ENCODE measurements at places on chromosomes 1 and 21.

DNA sequence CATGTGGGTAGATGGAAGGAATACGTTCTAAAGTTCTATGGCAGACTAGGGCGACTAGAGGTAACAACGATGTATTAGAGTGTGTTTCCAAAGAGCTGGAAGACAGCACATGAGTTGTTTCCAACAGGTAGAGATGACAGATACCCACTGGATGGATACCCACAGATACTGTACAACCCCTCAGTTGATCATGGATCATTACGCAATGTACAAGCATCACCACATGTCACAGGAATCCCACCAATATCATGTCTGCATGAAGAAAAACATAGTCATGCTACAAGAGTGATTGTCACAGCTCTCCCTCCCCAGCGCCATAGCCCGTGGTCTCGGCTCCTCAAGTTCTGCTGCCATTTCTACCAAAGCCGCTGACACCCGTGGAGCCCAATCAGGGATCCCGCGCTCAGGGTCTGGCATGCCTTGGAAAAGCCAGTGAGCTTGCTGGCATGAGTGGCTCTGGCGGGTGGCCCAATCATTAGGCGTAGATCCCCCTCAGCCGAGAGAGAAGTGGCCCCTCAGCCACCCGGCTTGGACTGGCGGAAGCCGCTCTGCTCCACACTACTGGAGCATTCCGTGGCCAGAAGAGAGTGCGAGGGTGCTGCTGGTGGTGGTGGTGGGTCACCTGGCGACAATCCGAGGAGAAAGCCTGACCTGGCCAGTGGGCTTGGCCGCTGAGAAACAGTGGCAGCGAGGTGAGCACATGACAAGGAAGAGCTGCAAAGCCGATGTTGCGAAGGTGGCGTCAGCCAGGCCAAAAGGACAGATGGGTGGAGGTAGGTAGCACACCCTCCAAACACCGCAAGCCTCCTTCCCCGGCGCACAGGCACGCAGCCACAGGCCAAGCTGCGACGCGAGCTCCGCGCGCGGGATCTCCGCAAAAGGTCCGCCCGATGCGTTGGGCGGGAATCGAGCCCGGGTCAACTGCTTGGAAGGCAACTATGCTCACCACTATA is 65.7 kb upstream of the FCGR2A start:
- DNase-seq: peak; percentile 22

DNA sequence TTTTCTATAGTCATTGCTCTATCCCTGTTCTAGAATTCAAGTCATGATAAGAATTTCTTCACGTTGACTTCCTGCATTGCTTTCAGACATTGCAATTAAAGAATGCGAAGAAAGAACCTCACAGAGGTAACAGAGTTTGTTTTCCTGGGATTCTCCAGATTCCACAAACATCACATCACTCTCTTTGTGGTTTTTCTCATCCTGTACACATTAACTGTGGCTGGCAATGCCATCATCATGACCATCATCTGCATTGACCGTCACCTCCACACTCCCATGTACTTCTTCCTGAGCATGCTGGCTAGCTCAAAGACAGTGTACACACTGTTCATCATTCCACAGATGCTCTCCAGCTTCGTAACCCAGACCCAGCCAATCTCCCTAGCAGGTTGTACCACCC is 10.6 kb downstream of the APCS start:
- DNase-seq: peak; percentile 90

- no peak for DNase-seq
Measured at GRCh38 chr1:19648689-19649088, 4.6 kb downstream of the NBL1 start.

GRCh38 chr1:206486995-206487788 is 16.9 kb downstream of the IKBKE start:
- DNase-seq: no peak

GRCh38 chr1:113538225-113538624 is 147.9 kb downstream of the MAGI3 start:
- no peak for DNase-seq

GRCh38 chr1:155170101-155170785 is 2.9 kb downstream of the KRTCAP2 start:
- no peak for DNase-seq

DNA sequence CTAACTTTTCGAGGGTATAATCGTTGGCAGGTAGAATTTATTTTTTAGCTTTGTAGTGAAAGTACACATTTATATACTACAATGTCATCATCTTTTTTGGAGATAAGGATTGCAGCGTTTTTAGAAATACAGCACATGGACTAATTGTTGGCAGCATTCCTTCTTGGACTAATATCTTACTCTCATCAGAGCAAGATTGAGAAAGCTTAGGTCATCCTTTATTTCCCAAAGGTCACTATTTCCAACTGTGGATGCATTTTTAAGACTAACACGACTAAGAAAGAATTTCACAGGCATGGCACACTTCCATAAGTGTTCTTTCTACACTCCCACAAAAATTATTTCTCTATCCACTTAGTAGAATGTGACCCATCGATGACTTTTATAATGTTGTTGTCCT is 732.3 kb downstream of the NCAM2 start:
- DNase-seq: no peak

- peak; percentile 67 for DNase-seq
Measured at GRCh38 chr1:6800745-6801144, 15.5 kb downstream of the CAMTA1 start.

DNA sequence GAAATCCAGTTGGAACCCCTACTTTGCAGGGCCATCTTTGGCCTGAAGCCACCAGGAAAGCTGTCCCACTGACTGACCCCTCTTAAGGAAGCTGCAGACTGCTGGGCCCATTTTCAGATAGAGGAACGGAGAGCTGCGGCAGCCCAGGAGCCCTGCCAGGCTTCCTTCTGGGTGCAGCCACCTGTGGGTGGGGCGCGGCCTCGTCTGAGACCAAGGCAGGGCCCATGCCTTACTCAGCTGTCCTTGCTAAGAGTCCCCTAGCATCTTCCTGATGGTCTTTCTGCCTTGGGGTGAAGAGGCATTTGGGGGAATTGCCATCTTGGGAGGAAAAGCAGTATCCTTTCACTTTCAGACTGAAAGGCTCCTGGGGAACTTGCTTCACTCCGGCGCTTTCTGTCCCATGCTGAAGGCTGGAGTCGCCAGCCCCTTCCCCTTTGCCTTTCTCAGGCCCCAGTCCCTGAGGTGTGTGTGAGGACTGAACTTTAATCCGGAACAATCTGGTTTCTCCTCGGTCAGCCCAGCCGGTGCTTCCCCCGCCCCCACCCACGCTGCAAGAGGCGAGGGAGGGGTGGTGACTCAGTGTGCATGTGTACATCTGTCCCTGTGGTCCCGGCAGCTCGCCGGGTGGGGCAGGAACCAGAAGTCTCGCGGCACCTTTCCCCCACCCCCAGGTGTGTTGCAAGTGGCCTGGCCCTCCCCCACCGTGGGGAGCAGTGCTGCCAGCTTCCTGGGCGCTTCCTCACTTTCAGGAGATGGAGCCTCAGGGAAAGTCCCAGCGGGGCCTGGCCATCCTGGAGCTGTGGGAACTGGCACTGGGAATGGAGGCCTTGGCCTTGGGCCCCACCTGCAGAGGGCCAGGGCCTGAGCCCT is 5.1 kb downstream of the ZC3H12A start:
- peak; percentile 85 for DNase-seq

DNA sequence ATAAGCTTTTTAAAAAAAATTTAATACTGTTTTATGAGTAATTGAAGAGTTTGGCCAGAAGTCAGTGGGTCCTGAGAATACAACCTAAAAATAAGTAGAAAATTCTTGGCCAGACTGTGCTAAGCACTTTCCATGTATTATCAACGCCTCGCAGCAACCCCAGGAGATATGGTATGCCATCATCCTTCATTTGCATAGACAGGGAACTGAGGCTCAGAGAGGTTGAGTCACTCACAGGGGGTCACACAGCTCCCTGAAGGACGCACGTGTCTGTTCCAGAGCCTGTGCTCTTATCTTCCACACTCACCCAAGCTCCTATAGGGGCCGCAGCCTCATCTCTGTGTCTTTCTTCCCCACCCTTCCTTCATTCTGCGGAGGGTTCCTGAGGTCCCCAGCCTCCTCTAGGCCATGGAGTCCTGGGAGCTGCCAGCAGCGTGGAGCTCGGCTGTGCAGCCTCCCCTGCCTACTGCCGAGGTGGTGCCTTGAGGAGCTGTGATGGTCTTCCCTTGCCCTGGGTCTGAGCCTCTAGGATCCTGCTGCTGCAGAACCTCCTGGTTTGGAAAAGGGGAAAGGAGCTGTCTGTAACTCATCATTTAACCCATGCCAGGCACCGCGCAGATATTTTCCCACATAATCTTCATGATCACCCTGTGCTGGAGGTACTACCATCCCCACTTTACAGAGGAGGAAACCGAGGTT is 30.3 kb upstream of the ECE1 start:
- DNase-seq: no peak

DNA sequence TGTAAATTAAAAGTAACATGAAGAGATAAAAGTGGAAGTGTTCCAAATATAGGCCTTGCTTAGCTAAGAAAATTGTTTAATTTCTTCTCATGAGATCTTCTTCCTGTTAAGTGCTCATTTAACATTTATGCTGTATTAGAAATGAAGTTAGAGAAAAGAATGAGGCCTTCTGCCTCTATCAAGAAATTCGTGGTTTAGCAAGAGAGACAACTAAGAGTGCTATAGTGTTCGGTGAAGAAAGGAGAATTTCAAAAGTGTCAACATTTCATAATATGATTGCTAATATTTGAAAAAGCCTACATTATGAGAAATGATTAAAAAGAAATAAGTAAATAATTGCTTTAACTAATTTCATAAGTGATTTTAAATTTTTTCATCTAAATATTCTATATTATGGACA is 18.8 kb upstream of the MNDA start:
- DNase-seq: no peak

DNA sequence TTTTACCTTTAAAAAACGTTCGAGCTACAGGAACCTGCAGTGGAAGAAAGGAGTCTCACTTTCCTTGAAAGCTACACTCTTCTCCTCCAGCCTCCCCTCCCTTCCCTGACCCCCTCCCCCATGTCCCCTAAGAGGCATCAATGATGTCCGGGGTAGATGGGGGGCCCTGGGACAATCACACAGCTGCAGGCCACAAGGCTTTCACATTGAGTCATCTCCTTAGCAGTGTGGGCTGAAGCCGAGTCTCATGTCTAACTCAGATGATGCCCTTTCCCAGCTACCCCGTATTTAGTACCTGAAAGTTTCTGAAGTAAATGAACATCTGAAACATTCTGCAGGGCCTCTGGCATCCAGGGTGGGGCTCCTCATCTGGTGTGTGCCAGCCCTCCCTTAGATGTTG is 6.3 kb upstream of the GPR25 start:
- DNase-seq: no peak

GRCh38 chr1:24566236-24566867 is 10.5 kb downstream of the NCMAP start:
- no peak for DNase-seq

GRCh38 chr1:43069461-43070050 is 102.5 kb downstream of the EBNA1BP2 start:
- DNase-seq: peak; percentile 43

- DNase-seq: no peak
Measured at GRCh38 chr21:37431243-37431642, 64.7 kb downstream of the DYRK1A start.

- DNase-seq: peak; percentile 37
Measured at GRCh38 chr1:161905269-161905884, 118.3 kb downstream of the OLFML2B start.

- peak; percentile 4 for DNase-seq
Measured at GRCh38 chr1:5481889-5482288, 510.3 kb downstream of the NPHP4 start.

DNA sequence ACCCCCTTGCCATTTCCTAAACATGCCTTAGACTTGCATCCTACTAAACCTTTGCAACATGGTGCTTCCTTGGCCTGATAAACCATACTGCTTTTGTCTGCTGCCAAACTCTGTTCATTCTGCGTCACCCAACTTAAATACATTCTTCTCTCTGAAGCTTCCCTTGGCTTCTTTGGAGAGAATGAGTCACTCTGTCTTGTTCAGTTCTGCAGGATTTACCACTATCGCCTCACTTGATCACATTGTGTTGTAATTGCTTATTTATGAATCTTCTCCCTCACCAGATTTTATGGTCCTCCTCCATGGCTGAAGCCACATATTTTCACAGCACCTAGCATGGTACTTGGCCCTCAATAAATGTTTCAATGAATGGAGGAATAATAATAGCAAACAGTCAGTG is 21.7 kb upstream of the TUT4 start:
- DNase-seq: no peak

DNA sequence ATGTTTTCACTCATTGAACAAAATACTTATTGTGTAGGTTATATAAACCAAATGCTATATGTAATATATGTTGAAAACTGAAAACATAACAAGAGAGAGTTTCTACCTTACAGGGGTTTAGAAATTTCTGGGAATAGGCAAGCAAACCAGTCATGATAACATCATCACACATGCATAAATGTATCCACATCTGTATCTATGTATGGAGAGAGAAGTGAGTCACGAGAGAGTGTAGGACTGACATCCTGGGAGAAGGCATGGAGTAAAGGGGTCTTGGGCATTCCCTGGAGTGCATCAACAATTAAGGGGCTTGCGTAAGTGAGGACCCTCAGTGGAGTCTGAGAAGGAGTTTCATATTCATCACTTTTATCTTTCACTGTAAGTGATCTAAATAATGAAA is 65.5 kb downstream of the PCNX2 start:
- DNase-seq: no peak

GRCh38 chr1:40058453-40059337 is 18.2 kb downstream of the CAP1 start:
- DNase-seq: no peak

GRCh38 chr1:153560771-153561465 is 4.7 kb downstream of the S100A2 start:
- no peak for DNase-seq

GRCh38 chr21:16708101-16708835 is 804.6 kb upstream of the CXADR start:
- DNase-seq: no peak

DNA sequence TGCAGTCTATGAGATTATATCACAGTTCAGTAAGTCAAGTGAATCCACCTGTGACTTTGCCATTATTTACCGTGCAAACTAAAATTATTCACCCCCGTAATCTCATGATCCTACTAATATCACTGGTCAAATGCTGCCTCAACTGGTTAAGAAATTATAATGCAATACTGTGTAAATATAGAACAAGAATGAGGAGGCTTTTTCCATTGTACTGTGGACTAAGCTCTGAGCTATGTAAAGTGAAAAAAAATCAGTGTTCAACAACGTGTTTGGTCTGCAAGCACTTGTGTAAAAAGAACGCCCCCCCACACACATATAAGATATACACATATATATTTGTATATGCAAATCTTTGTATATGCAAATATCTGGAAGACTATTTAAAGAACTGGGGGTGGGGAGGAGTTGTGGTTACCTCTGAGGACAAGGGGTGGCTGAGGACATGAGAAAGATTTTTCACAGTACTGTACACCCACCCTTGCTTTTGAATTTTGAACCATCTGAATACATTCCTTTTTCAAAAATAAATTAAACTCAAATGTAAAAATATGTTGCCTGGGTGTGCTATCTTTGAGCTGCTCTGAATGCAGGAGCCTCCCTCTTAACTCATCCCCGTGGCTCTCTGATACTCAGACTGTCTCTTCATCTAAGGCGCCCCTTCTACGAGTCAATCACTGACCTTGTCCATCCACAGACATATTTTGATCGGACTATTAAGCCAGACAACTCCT is 57.0 kb downstream of the PTP4A2 start:
- DNase-seq: no peak

- DNase-seq: no peak
Measured at GRCh38 chr1:43004587-43005459, 46.2 kb upstream of the SLC2A1 start.

GRCh38 chr1:210698661-210699060 is 370.0 kb downstream of the HHAT start:
- DNase-seq: no peak

- DNase-seq: peak; percentile 38
Measured at GRCh38 chr1:205568469-205569361, 63.1 kb downstream of the ELK4 start.

- DNase-seq: no peak
Measured at GRCh38 chr1:59509341-59509875, 212.5 kb downstream of the FGGY start.
